Tongue (tissue), 3 donors: ENCODE measurements at places on chromosomes 6 and 20. TPM values are rescaled to one million over a fixed set of nuclear protein-coding genes. Genes with fewer than 3 reads are reported as not detected.

Gene PNPLA1
- not detected for total RNA-seq

Gene HDGFL1
- total RNA-seq, result not detected

Gene SFTA2
- not detected for total RNA-seq

Gene NRN1
- 12.3 TPM for total RNA-seq

Gene OPRM1
- total RNA-seq, result 0.92 TPM

Gene PRL
- total RNA-seq, result not detected

Gene C6orf15
- total RNA-seq, result 5.0 TPM

Gene FGD2
- 13.1 TPM for total RNA-seq

Gene THEMIS
- not detected for total RNA-seq

Gene GDAP1L1
- total RNA-seq, result not detected

Gene HLA-DPA1
- total RNA-seq, result 15.6 TPM

DNA sequence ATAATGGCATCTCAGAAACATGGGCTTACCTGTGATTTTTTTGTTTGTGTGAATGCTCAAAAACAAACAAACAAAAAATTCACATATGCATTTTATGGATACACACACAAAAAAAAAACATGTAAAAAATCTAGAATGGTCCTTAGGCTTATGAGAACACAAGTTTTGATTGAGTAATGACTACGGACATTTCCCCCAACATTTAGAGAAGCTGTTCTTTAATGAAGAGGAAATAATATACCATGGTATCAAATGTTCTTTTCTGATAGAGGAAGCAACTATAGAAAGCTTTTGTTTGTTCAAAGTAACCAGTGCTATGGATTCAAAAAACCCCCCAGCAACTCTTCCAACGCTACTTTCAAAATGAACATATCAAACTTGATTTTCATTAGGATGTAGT, 8.6 kb upstream of the CALHM6 start:
- no peak for DNase-seq

DNA sequence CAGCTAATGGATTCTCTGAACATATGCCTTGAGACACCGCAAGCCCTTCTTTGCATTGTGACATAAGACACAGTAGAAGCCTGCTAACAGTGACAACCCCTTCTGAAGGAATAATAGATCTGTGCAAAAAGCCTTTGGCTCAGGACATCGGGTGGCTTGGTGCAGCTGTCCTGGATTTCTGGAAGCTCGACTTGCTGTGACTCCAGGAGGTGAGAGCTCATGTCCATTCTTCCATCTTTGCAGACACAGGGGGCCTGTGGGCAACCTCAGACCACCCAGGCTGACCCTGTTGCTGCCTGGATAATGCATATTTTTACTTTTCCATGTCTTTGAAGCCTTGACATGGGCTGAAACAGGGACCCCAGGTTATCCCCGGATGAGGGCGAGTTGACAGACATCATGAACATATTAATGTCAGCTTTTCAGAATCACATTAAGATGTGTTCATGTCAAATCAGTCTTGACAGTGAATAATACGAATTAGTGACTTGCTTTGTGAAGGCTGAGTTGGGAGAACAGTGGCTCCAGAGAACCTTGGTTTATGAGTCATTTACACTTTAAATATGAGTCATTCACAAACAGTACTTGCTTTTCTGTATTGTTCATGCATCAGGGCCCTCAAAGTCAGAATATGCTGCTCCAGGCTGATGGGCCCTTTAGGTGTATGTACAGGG, 66.8 kb upstream of the IYD start:
- DNase-seq, result peak; percentile 72

DNA sequence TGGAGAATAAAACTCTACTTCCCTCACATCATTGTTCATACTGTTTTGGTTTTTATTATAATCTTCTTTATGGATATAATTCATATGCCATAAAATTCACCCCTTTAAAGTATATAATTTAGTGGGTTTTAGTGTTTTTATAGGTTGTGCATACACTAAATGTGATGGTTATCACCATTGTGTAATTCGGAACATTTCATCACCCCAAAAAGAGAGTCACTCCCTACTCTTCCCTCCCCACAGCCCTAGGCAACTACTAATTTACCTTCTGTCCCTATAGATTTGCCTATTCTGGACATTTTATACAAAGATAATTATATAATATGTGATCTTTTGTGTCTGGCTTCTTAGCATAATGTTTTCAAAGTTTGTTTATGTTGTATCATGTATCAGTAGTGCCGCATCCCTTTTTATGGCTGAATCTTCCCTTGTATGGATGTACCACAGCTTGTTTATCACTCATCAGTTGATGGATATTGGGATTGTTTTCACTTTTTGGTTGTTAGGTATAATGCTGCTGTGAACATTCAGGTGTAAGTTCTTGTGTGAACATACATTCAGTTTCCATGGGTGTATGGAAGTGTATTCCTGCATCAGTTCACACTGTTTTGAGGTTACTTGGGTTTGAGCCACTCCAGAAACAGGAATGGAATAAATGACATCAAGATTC, 4.2 kb downstream of the TM9SF4 start:
- no peak for DNase-seq

DNA sequence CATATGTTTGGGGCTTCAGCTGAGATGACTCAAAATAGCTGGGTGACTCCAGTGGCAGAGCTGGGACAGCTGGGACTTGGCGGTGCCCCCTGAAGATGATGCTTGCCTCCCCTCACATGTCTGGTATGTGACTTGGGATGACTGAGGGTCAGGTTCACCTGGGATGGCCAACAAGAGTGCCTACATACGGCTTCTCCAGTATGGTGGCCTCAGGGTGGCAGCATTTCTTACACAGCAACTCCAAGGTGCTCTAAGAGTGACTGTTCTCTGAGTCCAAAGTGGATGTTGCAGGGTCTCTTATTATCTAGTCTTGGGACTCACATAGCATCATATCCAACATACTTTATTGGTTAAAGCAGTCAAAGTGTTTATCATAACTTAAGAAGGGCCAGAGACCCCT, 87.8 kb upstream of the CENPW start:
- DNase-seq, result no peak

DNA sequence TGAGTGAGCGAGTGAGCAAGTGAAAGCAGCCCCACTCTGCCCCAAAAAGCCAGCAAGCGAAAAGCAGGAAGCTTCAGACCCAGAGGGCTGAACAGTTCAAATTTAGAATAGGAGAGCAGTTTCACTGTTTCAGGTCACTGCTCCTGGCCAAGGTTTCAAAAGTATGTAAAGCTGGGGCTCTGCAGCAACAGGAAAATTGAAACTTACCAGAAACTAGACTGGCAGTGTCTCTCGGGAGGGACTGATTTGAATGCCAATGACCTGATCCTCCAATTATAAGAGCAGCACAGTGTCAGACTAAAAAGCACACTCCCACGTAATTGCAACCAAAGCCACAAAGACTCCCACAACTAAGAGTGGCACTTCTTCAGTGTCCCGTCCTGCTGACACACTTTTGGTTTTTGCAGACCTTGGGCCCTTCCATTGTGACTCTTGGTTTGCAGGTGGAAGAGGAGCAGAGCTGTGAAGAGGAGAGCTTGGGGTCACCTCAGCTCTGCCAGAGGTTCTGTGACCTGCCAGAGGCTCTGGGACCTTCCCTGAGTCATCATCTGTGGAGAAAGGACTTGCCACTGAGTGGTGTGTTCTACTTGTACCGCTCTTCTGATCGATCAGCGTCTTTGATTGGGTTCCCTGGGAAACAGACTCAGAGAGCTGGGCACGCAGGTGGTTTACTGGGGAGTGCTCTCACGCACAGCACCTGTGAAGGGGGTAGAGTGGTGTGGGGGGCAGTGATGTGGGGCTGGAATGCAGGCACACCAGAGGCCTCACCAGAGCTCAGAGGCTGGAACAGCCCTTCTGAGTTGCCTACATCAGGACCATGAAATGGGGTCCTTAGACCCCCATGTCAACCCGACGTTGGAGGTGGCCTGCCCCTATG, 52.7 kb upstream of the PTGIS start:
- no peak for DNase-seq

GRCh38 chr6:158087224-158087867, 80.7 kb downstream of the SERAC1 start:
- DNase-seq, result no peak

DNA sequence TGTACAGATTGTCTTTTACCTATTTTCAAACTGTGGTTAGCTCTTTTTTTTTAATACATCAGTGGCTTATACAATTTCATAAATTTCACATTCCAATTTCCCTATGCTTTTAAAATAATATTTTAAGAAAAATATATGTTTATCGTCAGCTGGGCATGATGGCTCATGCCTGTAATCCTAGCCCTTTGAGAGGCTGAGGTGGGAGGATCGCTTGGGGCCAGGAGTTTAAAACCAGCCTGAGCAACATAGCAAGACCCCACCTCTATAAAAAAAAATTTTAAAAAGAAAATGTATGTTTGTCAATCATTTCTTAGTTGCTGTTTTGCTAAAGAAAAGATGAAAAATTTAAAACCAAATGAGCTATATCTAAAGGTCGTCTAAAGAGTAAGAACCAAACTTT, 3.4 kb downstream of the GJA1 start:
- DNase-seq, result no peak

DNA sequence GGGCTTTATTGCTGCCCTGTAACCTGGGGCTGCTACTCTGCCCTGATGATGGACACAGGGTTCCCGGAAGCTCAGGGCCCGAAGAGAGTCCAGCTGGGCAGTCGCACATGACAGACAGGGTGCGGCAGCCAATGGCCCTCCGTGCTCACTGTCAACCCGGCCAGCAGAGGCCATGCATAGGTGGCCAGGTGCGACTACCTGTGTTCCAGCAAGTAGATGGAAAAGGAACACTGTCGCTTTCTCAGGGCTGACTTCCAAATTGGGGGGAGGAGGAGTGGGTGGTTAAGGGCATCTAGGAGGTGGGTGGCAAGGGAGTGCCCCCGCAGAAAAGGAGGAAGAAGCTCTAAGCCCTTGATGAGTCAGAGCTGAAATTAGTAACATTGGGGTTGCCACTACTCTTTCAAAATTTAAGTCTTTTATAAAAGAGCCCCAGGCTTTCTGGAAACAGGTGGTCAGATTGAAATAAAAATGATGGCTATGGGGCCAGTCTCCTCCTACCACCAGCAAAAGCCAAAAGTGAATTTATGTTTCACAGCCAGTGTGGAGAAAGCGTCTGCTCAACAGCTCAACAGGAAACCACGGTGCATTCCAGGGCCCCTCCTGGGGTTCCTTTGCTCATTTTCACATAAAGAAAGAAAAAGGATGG, 2.3 kb upstream of the RAMACL start:
- peak; percentile 67 for DNase-seq

GRCh38 chr20:39778431-39778830, 816.3 kb downstream of the DHX35 start:
- DNase-seq, result no peak

DNA sequence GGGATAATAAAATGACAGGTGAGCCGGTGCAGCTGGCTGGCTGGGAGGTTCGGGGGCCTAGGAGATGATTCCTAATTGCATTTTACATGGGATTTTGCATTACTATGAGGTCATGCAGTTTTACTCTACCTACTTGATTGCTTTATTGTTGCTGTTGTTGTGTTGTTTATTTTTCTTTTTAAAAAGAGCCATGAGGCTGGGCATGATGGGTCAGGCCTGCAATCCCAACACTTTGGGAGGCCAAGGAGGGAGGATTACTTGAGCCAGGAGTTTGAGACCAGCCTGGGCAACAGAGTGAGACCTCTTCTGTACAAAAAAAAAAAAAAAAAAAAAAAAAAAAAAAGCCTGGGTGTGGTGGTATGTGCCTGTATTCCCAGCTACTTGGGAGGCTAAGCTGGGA, 104.8 kb downstream of the GJA1 start:
- DNase-seq, result no peak

- DNase-seq, result peak; percentile 14
Observed at GRCh38 chr6:135162678-135163439, 18.2 kb upstream of the MYB start.

- DNase-seq, result no peak
Observed at GRCh38 chr20:35561671-35562070, 19.8 kb downstream of the ERGIC3 start.
